Midbrain (tissue), 1 donor: ENCODE measurements at places on chromosomes 16 and 17.

- DNase-seq, result no peak
Observed at GRCh38 chr17:35797918-35798317, 2.5 kb upstream of the MMP28 start.

DNA sequence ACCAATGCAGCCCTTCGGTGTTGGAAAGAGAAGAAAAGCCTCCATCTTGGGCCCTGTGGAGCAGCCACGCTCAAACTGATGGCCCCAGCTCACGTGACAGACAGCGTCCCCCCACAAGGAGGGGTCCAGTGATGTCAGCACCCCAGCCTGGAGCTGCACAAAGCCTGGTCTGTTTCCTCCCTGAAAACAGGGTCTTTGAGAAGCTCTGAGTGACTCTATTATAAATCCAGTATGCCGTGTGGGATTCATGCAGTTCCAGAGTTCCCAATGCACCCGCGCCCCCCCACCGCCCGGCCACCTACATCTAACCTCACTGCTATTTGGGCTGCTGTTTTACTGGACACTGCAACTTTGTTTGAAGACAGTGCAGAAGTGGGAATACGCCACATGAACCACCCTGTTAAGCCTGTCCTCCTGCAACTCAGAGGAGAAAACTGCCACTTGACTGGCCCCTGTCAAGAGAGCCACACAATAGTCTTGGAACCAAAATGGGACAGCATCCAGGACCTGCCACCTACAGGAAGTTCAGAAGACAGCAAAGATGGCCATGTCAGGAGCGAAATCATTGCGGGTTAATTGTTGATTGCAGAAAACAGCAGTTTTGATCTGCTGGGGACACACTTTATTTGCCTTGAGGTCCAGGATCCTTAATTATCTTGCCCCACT lies 33.1 kb downstream of the PMP22 start:
- DNase-seq, result peak; percentile 86

GRCh38 chr17:81966343-81967243 lies 5.6 kb upstream of the NOTUM start:
- DNase-seq, result no peak

DNA sequence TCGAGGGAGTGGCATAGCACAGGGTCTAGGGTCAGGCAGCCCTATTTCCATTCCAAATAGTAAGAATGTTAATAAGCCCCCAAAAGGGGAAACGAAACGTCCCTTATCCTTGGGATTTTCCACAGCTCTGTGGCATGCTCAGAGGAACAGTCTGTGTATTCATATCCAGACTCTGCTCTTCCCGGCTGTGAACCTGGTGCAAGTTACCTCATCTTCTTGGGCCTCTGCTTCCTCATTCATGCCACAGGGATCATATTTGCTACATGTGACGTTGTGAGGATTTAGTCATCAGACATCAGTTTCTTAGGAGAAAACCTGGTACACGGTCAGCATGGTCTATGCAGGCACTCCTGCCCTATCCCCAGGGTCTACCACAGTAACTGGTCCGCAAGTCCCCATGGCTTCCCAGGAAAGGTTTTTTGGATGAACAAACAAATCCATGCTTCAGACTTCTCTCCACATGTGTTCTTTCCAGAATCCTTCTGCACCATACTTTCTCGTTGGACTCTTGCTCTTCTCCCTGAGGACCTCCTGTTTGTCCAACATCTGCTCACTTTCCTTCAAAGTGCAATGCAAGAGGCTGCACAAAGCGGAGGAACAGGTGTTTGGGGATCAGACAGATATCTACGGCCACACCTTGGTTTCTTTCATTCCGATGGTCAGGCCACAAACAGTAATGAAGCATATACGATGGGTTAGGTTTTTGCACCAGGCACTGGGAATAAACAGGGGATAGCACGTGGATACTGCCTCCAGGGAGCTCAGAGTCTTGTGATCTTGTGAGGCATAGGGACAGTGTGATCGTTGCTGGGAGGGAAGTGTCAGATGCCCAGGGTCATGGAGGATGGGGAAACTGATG lies 17.7 kb downstream of the GLP2R start:
- no peak for DNase-seq

- DNase-seq, result peak; percentile 14
Observed at GRCh38 chr17:32323811-32324491, 18.0 kb downstream of the C17orf75 start.

GRCh38 chr16:26993511-26993910 lies 73.2 kb upstream of the C16orf82 start:
- no peak for DNase-seq

DNA sequence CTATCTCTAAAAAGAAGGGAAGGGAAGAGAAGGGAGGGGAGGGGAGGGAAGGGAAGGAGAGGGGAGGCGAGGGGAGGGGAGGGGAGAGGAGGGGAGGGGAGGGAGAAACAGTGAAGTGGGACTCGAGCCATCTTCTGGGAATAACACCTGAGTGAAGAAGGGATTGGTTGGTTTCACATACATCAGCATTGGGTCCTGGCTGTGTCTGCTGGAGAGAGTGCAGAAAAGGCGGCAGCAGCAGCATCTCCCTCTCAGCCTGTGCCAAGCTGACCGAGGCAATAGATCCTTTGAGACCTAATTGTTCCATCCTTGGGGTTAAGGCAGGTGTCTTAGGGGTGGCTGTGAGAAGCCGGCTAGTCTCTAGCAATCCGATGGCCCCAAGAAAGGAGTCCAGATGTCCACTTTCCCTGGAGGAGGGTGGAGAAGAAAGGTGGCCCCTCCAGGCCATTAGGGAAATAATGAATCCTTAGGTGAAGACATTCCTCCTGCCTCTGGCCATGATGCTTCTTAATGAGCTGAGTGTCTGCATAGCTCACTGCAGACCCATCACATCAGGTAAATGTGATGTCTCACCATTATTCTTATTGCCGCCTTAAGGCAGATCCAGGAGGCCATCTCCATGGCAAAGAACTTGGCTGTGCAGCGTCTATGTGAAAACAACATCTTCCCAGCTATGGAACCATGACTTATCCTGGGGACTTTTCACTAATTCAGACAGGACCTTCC lies 71.6 kb downstream of the WIPI1 start:
- DNase-seq, result no peak

- DNase-seq, result no peak
Observed at GRCh38 chr17:39595928-39596510, 11.7 kb downstream of the NEUROD2 start.

DNA sequence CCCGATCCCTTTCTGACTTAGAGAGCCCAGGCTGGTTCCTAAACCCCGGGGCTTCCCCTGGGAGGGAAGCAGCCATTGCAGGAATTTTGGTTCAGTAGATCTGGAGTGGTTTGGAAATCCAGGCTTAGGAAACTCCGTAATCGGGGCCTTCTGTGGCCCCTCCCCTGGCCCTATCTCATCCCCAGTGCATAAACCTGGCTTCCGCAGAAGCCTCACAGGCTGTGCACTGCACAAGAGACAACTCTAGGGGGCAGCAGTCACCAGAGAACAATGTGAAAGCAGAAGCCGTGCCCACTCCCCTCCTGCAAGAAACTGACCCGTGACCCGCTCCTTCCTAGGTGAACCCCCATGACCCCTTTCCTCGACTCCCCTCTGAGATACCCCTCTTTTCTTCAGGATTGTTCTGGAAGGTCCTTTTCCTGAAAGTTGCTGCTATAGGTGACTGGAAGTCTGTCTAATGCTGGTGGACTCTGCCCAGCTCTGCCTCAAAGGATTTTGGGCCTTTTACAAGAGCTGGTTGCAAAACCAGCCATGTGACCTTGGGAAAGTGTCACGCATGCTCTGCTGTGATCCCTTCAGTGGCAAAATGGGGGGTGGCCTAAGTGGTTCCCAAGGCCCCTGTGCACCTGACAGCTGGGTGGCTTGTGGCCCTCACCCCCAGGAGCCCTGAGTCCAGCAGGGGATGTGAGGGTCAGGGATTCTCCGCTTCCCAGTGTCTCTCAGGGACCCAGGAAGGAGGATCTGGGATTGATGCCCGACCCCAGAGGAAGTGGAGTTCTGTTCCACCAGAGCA lies 14.4 kb downstream of the GUCY2D start:
- DNase-seq, result no peak

DNA sequence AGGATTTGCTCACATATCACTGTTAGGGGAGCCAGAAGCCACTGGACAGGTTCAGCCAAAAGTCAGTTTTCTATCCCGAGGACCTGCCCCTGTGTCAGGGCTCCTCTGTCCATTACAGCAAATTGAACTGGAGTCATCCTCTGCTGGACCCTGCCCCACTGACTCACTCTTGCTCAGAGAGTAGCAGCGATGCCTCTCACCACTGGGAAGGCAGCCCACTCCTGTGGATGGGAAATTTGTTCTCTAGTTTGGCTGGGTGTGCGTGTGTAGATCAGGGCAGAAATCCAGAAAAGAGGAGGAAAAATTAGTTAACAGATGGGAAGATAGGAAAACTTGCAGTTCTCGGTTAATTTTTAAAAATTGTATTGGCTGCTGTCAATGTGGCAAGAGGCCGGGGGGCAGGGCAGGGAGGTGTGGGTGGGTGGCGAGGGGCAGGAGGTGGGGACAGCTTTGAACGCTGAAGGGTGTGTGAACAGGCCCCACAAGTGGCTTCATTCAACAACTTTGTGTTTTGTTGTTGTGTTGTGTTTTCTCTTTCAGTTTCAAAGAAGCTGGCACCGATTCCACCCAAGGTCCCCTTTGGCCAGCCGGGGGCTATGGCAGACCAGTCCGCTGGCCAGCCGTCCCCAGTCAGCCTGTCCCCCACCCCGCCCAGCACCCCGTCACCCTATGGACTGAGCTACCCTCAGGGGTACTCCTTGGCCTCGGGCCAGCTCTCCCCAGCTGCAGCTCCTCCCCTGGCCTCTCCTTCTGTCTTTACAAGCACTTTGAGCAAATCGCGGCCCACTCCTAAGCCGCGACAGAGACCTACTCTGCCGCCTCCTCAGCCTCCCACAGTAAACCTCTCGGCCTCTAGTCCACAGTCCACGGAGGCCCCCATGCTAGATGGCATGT lies 33.6 kb downstream of the ELAC2 start:
- DNase-seq, result no peak

- peak; percentile 75 for DNase-seq
Observed at GRCh38 chr17:76005263-76006149, 4.9 kb downstream of the CDK3 start.

GRCh38 chr17:32277284-32277683 lies 11.7 kb downstream of the RHBDL3 start:
- DNase-seq, result no peak

DNA sequence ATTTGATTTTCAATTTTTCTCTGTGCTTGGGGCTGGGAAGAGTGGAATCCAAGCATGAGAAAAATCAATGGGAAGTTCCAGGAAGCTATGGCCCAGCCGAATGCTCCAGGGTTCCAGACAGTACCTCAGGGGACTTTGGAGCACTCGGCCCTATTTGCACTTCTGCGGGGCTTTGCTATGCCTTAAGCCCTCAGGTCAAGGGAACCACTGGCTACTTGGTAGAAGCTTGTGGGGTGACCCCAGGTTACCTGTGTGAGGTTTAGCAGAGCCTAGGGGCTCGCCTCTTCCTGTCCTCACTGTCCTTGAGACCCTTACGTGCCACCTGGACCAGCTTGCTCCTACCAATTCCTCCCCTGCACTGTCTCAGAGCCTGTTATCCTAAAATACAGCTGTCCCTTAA lies 121.3 kb downstream of the MGAT5B start:
- no peak for DNase-seq

- no peak for DNase-seq
Observed at GRCh38 chr16:89922477-89922883, 662 bp upstream of the TUBB3 start.

DNA sequence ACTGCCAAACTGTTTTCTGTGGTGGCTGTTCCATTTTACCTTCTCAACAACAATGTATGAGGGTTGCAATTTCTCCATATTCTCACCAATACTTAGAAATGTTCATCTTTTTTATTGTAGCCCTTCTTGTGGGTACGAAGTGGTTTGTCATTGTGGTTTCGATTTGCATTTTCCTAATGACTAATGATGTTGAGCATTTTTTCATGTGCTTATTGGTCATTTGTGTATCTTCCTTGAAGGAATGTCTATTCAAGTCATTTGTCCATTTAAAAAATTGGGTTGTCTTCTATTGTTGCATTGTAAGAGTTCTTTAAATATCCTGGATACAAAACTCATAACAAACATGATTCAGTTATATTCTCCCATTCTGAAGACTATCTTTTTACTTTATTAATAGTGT lies 47.5 kb upstream of the CCL2 start:
- DNase-seq, result no peak

DNA sequence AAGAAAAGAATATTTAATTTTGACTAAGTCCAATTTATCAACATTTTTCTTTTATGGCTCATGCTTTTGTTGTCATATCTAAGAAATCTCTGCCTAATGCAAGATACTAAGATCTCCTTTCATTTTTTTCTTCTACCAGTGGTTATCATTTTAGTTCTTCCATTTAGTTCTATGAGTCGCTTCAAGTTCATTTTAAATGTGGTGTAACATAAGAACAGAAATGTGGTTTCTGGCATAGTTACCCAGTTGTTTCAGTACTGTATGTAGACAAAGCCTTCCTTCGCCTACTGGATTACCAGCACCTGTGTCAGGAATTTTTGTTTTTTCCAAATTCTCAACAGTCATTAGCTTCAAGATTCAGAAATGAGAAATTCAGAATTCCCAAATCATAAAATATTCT lies 175.7 kb downstream of the PARN start:
- no peak for DNase-seq

- DNase-seq, result peak; percentile 36
Observed at GRCh38 chr17:38550661-38551060, 55.1 kb downstream of the SRCIN1 start.
